ENCODE measurements at places on chromosomes 6 and 20.
A peak's percentile ranks its signal among the peaks of the same experiment; 100 is the strongest.

GRCh38 chr6:131182991-131183425 is 47.7 kb downstream of the AKAP7 start:
- peak; percentile 56 for DNase-seq

DNA sequence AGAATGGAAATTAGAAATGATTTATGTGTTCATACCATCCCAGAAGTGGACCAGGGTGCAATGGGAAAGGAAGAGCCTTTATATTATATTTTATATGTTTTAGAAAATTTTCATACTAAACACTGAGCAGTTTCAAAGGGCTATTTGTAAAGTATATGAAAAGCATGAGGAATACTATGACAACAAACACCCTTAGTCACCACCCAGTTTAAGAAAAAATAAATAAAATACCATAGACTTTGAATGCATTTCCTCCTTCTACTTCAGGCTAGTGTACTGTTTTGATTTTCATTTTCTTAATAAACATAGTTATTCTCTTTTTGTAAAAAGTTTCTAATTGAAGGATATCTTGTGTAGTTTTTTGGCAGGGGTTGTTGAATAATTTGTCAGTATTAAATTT is 191.1 kb downstream of the PLCB4 start:
- no peak for DNase-seq

- no peak for DNase-seq
Measured at GRCh38 chr6:70160276-70160675, 142.6 kb downstream of the COL9A1 start.

DNA sequence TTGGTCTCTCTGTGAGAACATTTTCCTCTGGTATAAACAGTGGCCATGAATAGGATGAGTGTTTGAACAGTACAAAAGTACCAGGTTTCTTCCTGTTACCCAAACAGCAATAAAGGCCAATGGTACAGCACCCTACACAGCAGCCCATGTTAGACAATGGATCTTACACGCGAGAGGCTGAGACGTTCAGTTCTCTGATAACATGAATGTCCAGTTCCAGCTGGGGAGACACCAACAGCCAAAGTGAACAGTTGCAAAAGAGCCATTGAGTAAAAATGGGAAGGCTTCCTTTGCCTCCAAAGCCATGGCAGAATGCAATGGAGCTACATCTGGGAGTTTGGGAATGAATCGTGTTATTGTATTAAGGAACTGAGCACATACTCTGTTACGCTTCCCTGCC is 246.8 kb upstream of the SGK1 start:
- DNase-seq: no peak

DNA sequence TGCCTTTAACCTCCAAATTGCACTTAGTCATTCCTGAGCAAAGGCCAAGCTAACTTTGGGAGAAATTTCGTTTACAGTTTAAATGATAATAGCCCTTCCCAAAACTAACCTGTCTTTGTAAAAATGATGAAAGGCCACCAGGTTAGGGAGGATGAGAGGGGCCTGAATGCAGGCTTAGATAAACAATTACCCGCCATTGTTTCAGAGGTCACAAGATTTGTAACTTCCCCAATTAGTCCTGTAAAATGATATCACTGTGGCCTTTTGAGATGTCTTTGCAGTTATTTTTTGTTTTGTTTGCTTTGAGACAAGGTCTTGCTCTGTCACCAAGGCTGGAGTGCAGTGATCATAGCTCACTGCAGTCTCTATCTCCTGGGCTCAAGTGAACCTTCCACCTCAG is 26.3 kb downstream of the GNL1 start:
- DNase-seq: no peak

- DNase-seq: peak; percentile 62
Measured at GRCh38 chr20:48635791-48636267, 192.0 kb downstream of the PREX1 start.

GRCh38 chr6:153208706-153209105 is 77.6 kb upstream of the RGS17 start:
- DNase-seq: no peak

DNA sequence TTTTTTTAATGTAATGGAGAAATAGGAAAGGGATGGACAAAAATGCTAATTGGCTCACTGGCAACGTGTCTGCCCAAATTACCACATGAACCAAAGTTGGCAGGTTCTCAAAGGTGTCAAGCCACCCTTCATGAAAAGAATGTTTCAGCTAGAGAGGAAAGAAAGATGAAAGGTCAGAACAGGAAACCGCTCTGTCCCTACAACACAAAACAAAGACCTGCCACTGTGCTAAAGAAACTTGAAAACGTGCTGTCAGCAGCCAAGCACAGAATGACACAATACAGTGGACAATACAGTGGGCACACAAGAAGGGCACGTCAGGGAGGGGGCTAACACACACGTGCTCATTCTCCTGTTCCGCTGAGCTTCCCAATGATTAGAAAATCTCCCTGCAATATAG is 4.9 kb downstream of the PREP start:
- DNase-seq: peak; percentile 4

DNA sequence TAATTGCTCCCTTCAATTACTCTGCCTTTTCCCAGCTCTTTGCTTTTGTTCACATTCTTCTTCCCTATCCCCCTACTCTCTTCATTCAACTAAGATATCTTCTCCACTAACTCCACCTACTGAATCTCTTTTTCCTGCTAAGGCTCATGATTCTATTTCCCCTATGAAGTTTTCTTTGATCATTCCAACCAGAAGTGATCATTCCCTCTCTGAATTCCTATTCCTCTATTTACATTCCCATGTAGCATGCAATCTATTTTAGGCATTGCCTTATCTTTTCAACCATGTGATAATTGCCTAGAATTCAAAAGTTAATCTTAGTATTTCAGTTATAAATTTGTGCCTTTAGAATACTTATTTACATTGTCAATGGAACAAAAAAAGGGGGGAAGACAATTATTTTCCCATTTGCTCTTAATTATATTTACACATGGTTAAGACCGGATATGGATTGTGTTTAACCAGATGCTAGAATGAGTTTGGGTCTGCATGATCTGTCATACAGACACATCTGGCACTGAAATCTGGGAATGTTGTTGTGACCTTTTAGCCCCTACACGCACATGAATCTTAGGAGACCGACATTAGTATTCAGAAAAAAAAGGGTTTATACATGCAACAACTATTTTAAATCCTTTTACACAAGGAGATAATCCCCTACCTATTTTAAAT is 20.8 kb downstream of the MOXD1 start:
- no peak for DNase-seq

GRCh38 chr6:166612471-166612881 is 14.6 kb downstream of the RPS6KA2 start:
- no peak for DNase-seq

GRCh38 chr6:25215881-25216280 is 63.3 kb upstream of the CARMIL1 start:
- no peak for DNase-seq

- DNase-seq: no peak
Measured at GRCh38 chr6:14518515-14519217, 401.1 kb downstream of the CD83 start.

DNA sequence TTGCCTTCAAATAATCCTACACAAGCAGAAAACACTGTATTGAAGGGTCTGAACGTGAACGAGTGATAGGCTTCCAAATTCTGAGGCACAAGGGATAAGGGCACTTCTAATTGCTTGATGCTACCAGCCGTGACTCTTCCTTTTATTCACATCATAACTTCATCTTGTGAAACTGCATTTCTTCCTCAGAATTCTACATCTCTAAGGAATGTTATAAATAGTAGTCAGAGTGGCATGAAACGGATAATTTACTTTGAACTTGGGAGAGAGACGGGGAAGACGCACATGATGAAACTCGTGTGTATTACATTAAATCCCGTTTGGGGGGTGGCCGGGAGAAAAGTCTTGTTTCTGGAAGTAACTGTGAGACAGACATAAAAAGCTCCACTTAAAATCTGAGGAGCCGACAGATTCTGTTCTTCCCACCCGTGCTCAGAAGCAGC is 754 bp downstream of the HDDC2 start:
- no peak for DNase-seq

GRCh38 chr6:15498640-15499039 is 164.2 kb downstream of the DTNBP1 start:
- DNase-seq: no peak

GRCh38 chr20:44362466-44362940 is 7.0 kb downstream of the HNF4A start:
- no peak for DNase-seq

DNA sequence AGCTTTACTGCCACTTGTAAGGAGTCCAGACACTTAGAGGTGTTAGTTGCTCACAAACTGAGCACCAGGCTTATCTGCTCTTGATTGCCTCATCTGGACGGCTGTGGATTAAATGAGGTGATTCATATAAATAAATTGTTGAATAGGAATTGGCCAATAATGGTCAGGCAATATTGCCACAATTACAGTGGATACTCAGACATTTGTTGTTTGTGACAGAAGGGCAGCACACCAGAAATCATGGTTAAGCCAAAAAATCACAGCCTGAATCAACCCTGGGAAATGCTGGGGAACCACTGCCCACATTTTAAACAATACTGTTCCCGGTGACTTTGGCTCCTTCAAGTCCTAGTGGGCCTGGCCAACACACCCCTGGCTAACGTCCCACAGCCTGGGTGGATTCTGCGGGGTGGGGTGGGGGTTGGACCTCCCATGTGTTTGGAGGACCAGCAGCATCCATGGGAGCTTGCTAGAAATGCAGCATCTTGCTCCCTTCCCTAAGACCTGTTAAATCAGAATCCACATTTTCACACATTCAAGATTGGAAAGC is 29.5 kb upstream of the SPDEF start:
- DNase-seq: no peak

DNA sequence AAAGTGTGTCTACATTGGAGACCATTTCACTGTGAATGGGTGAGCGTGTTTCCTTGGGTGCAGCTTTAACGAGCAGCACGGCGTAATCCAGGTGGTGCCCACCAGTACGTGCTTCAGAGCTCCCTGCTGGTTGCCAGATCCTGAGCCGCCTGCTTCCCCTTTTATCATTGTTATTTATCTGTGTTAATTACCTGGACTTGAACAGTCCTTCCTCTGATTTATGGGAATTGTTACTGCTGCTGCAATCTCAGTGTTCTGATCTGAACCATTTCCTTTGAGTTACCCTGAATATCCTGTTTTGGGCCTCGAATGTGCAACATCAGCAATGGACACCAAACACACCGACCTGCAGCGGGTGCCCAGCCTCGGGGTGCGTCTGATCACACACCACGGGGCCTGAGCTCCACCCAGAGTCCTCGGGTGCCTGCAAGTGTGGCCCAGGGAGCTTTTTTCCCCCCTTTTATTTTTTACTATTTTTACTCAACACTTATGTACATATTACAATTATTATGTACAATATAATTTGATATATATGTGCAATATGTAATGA is 81.3 kb downstream of the RPP40 start:
- no peak for DNase-seq

- DNase-seq: no peak
Measured at GRCh38 chr6:37735722-37736121, 38.0 kb upstream of the MDGA1 start.

- no peak for DNase-seq
Measured at GRCh38 chr20:48215536-48215935, 430.3 kb upstream of the SULF2 start.

DNA sequence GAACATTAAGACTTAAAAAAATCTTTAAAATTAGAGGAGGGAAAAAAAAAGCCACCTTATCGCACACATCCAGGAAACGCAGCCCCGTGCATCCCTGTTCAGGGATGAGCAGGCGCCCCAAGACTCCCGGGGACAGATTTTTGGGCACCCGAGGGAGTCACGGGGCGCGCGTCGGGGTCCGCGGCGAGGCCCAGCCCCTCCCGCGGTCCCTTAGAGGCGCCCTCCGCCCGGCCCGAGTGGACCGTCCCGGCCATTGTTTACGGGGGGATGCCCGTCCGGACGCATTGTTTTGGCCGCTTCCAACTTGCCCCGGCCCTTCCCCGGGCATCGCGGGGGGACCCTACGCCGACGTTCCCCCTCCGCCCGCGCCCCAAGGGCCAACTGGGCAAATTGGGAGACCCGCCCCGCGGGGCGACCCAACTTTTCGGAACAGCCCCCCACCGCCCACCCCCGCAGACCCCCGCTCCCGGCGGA is 610 bp downstream of the ZNF217 start:
- no peak for DNase-seq

GRCh38 chr6:87702589-87702945 is 534 bp upstream of the AKIRIN2 start:
- DNase-seq: no peak

- no peak for DNase-seq
Measured at GRCh38 chr6:167659046-167659445, 167.7 kb upstream of the AFDN start.

GRCh38 chr6:168240160-168240559 is 79.4 kb downstream of the DACT2 start:
- DNase-seq: no peak

DNA sequence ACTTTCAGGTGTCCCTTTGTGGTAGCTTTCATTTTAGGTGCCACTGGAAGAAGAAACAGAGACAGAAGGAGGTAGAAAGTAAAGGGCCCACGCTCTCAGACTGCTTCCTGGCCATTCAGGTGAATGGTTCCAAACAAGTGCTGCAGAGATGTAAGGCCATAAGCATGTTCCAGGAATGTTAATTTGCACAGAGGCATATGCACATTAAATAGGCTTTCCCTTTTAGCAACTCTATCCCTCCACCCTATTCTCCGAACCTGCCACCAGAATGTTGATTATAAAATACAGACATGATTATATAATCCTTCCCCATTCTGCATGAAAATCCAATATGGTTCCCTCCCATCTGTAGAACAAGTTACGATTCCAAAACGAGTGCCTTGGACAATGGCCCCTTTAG is 297.2 kb downstream of the C6orf118 start:
- DNase-seq: no peak

DNA sequence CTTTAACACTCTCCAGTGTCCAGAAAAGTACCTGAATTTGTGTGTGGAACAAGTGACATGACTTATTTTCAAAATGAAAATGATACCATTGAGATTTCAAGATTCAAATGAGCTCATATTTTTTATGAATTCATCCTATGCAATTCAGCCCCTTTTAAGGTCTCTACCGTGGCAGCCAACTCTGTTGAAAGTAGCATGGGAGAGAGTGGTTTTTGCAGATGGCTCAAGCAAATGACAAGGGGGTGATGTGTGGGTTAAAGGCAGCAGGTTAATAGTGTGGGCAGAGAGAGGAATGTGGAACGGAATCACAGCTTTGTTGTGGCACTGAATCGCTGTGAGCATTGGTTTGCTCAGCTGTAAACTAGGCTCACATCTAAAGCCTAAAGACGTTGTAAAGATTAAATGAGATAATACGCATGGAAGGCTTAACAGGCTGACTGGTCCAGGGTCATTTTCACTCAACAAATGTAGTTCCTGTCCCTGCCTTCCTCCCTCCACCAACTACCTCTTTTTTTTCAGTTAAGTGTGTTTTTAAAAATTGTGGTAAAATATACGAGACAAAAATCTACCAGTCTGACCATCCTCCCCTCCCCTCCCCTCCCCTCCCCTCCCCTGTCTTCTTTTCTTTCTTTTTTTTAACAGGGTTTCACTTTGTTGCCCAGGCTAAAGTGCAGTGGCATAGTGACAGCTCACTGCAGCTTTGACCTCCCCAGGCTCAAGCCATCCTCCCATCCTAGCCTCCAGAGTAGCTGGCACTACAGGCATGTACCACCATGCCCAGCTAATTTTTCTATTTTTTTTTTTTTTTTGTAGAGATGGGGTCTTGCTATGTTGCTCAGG is 114.7 kb upstream of the ZNF217 start:
- DNase-seq: peak; percentile 15

GRCh38 chr6:146787876-146788508 is 189.2 kb downstream of the ADGB start:
- DNase-seq: no peak

Measured in CD4-positive, alpha-beta T cell treated with Interleukin-2 at 100 ng/mL for 4 hours (primary cell).